ENCODE measurements at places on chromosomes 5 and 9.

DNA sequence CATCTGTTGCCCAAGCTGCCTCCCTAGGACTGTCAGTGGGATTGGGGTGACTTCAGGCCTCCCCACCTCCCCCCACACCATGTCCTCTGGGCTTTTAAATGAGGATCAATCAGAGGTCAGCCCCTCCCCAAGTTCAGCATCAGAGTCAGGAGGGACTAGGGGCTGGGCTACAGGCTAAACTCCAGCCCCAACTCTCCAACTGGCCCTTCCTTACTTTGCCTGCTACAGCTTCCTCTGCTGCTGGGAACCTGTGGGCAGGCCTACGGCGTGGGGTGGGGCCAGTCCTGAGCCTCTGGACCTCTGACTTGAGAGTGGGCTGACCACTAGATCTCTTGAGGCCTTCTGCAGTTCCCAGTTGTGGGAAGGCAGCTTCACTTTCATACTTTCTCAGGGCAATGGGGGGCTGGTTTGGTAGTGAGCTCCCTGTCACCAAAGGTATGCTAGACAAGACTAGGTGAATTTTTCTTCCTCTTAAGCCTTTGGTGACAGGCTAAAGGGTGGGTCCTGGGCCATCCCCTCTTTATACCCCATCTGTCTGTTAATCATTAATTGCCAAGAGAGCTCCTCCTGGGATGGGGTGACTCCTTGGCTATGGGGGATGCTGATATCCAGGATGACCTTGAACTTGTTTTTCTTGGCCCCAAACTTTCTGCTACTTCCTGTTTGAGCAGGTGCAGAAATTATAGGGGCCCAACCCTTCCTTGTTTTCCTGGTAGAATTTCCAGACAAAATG is 10.8 kb upstream of the DAB2IP start:
- DNase-seq, result no peak

- no peak for DNase-seq
Observed at GRCh38 chr5:921456-922435, 29.1 kb downstream of the TRIP13 start.

DNA sequence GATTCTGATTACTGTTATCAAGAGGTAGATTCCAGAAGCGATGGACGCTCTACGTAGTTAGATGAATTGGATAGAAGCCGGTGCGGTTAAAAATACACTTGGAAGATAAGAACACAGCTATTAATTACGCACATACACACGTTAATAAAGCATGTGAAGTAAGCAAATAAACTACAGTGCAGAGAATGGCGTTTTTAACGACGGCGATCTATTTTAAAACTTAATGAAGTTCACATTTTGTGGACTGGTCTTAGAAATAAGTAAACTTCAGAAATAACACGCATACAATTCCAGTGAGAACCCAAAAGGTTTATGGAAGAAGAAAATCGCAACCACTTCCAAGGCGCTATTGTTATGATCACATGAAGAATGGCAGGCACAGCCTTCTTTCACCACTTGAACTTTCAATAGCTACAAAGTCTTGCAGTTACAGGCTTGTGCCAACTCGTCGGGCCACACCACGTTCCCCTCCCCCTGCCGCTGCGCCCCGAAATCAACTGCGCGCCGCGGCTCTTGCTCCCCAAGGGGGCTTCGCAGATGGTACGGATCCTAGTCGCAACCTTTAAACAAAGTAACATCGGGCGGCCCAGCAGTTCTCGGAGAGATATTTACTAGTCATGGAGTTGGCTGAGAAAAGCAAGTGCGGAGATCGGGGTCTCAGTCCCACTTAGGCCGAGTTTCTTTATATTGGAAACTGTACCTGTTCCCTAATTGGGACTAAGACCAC is 866 bp upstream of the SEMA6A start:
- peak; percentile 39 for DNase-seq

GRCh38 chr5:42377496-42377895 is 45.7 kb upstream of the GHR start:
- DNase-seq, result peak; percentile 57

DNA sequence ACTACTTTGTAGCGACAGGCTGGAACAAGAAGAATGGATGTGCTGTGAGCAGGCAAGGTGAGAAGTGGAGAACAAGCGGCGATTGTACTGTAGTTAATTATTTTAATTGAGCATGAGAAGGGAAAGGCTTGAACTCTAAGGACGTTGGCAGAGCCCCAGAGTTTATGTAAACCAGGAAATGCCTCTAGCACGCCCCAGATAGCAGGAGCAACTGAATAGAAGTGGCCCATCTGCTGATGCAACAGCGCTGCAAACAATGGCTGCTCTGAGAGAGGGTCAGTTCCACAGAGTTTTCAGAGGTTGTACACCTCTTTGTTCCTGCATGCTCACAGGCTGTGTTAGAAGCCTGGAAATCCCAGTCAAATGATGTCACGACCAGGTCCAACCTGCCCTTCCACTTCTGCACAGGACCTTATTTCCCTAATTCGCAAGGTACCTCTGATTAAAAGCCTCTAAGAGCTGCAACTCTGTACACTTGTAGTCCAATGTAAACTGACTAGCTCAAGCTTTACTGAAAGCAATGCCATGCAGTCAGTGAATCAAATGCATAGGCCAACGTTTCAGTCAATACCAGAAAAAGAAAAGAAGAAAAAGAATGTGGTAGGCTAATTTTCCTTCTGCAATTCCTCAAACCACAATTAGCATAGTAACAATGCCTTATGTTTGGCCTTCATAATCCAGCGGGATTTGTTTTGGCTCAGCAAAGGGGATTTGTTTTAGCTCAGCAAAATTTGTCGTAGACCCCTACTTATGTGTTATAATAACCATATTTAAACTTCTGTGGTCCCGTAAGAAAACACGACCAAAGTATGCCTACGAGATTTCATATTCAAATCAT is 119.6 kb upstream of the RETREG1 start:
- peak; percentile 87 for DNase-seq

GRCh38 chr5:55853818-55854217 is 2.7 kb downstream of the IL31RA start:
- DNase-seq, result peak; percentile 39

DNA sequence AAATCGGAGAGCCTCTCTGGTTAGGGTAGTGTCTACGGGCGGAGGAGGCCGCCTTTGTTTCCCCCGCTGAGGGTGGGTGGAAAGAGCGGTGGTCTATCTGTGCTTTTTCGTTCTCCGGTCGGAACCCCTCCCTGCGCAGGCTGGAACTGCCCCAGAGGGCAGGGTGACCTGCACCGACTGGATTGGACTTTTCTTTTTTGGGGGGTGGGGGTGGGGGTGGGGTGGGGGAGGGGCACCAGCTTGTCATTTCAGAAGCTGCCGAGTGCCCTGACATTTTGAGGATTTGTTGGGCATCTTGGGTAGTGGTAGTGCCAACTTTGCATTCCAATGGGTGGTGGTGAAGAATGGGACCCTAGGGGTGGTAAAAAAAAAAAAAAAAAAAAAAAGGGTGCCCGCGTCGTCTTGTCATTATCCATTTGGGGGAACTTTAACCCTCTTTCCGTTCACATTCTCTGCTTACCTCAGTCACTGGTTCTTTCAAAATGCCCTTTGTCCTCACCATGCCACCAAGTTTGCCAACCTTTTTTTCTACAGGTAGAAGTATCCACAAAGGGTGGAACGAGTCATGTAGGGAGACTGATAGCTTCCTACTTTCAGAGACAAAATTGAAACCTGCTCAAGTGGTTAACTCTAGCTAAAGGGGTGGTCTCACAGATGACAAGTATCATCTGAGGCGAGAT is 1.3 kb downstream of the UBE2R2 start:
- no peak for DNase-seq

DNA sequence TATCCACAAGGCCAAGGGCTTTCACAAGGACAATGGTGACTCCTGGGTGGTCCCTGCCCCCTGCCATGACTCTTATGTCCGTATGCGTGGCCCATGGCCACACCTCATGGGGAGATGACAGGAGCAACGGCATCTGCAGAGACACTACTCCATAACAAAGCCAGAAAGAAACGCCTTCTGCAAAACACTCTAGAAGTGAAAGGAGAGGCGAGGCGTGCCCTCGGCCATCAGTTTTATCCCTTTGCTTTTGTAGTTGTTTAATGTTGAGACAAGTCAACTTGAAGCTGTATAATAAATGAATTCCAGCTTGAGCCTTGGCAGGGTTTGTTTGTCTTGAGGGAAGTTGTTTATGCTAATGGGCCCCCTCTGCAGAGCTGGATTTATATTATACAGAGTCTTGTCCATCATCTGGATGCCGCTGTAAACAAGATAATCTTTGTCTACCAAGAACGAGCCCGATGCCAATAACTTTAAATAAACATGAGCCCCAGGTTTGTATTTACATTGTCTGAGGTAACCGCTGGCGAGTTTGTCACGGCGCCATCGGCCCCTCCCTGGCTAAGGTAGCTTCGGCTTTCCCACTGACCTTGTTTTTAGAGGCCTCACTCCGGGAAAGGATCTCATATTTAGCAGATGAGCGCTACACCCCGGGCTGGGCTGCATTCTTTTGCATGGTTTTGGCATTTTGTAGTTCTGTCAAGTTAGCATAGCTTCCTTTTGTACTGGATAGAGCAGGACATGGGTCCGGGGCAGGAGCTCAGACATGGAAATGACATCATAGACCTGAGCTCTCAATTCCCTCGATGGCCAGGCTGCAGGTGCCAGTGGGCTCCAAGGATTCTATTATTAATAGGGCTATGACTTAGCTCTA is 165.3 kb downstream of the ERCC6L2 start:
- no peak for DNase-seq

GRCh38 chr5:34656700-34657273 is 659 bp downstream of the RAI14 start:
- no peak for DNase-seq

DNA sequence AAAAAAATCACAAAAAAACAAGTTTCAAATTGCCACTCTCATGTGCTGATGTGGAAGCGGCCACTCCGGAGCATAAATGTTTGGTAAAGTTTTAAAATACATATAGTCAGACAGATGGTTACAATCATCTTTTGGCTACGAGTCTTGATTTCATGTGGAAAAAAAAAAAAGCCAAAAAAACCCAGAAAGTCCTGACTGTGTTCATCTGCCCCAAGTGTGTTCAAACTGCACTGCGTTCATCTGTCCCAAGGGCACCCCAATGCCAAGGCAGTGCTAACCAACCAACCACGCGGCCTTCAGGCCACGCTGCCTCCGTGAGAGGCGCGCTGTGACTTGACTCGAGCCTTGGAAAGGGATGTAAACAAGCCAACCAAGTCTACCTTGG is 127.1 kb downstream of the MYO10 start:
- no peak for DNase-seq

DNA sequence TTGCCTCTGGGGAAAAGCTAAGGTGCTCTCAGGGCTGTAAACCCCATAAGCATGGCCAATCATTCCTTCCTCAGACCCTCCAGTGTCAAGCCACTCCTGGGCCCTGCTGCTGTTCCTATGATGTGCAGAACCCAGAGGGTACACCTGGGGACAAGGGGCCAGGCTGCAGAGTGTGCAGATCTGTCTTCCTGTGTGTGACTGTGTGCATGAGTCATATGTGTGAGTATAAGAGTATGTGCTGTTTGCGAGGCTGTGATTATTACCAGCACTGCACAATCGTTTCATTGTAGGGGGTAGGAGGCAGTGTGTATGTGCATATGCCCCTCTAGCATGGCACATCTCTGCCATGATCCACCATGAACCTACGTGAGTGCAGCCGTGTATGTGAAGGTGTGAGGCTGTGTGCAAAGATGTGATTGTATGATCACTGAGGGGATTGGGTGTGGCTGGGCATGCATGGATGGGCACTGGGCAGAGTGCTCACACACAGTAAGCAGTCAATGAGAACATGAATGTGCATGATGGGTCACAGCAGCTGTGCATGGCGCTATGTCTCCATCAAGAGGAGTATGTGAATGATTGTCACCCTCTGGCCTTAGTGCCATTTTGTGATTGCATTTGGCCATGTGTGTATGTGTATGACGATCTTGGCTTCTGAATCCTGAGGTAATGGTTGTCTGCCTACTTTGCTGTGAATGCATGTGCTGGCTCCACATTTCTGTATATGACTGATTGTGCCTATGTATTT is 2.4 kb upstream of the OR1K1 start:
- no peak for DNase-seq

GRCh38 chr9:16039218-16039987 is 486.6 kb downstream of the CCDC171 start:
- DNase-seq, result peak; percentile 47

- peak; percentile 66 for DNase-seq
Observed at GRCh38 chr9:91426123-91426745, 2.6 kb upstream of the NFIL3 start.

GRCh38 chr5:167948251-167948650 is 343.2 kb upstream of the WWC1 start:
- DNase-seq, result no peak

DNA sequence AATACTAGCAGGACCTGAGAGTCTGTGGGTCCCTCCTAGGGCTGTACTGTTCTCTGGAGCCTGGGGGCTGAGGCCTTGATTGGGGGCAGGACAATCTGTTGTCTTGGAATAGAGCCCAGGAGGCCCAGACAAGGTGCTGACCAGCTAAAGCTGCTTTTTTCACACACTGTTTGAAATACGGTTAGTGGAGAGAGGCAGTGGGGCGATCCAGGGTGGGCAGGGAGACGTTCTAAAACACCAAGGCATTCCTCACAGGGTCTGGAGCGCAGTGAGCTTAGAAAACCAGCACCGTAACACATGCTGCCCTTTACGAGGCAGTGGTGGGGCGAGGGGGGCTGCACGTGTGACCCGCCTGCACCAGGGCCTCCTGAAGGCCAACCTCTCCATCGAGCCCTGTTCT is 55.1 kb downstream of the EHMT1 start:
- peak; percentile 29 for DNase-seq

DNA sequence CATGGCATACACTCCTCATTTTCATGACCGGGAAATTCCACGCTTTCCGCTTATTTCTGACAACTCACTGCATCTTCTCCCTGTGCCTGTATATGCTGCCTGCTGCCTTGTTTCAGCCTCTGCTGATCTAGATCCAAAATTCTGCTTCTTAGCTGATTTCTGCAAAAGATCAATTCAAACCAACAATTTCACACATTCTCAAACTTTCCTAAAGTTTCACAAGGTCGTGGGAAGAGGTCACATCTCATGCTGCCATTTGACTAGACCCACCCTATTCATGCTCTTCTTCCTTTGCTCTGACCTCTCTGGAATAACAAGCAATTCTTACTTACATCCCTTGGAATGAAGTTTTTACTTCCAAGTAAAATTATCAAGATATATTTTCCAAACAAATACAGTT is 84.5 kb downstream of the TMEM167A start:
- DNase-seq, result no peak

GRCh38 chr9:126690431-126691051 is 76.8 kb downstream of the LMX1B start:
- peak; percentile 7 for DNase-seq

DNA sequence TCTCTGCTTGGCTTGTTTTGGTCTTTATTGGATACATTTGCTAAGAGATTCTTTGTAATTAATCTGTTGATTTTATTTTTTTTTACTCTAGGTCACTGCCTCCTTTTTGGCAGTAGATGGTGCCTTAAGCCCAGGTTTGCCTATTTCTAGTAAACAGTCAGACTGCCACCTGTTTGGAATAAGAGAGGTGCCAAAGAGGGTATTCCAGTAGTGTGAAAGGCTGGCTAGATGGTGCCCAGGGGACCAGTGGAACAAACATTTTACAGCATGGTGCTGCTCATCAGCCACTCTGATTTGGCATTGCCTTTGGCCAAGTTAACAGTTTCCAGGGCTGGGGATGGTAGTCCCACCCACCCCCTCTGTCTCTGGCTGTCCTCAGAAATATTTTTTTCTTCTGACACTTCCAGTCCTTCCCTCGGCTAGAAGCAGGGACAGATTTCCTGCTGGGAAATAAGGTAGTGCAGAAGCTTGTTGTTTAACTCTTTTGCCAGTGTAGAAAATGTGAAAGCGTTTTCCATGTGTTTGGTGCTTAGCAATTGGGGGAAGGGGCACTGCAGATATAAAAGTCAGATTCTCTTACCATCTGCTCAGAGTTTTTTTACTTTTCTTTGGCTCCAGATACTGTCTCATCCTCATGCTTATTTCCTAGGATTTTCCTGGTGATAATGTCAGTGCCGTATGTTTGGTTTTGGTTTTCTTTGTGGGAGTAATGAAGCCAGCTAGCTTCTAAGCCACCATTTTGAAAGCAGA is 36.6 kb upstream of the FBXL7 start:
- DNase-seq, result peak; percentile 52
